ENCODE measurements at places on chromosomes 4 and X.

DNA sequence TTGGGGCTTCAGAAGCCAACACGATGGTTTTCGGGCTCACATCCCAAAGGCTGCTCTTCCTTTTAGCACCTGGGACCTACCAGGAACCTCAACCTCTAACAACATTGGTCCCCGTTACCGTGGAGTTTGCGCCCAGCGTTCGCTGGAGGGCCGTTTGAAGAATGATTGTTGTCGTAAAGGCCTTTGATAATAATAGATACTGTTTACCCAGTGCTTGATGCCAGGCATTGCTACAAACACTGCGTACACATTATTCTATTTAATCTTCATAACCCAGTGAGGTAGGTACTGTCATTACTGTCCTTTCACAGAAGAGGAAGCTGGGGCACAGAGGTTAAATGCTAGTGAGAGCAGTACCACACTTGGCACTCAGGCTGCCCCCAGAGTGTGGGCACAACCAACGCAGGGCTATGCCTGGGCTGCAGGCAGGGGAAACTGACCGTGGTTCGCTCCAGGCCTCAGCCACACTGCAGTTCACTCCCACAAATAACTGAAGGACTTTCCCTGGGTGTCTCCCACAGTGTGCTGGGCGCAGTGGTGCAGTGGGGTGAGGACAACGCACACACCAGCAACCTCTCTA lies 1.0 kb upstream of the ACSL1 start:
- H3K4me1 ChIP-seq = peaks cover 37% of the 10 kb centered on the region
- H3K36me3 ChIP-seq = no peaks in the 10 kb centered on the region
- peak overlapping the region; percentile 75 for H3K27ac ChIP-seq

DNA sequence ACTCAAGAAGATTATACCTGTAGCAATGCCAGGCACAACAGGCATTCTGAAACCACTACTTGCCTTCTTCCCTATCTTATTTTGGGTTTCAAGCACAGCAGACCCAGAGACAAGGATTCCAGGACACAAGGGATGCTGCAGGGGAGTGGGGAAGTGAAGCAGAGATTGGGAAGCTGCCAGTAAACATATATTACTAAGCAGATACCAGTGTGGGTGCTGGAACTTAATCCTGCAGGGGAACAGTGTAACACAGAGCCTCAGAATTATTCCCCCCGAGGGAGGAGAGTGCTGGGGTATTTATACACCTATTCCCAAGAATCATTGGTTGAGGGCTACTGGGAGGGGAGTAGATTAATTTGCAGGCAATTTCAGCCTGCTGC lies 33.3 kb upstream of the MAML3 start:
- no peak overlapping the region for H3K4me3 ChIP-seq
- H3K4me1 ChIP-seq = no peaks in the 10 kb centered on the region
- H3K27me3 ChIP-seq = peaks cover 19% of the 10 kb centered on the region
- DNase-seq = no peak
- no peaks in the 10 kb centered on the region for H3K36me3 ChIP-seq

DNA sequence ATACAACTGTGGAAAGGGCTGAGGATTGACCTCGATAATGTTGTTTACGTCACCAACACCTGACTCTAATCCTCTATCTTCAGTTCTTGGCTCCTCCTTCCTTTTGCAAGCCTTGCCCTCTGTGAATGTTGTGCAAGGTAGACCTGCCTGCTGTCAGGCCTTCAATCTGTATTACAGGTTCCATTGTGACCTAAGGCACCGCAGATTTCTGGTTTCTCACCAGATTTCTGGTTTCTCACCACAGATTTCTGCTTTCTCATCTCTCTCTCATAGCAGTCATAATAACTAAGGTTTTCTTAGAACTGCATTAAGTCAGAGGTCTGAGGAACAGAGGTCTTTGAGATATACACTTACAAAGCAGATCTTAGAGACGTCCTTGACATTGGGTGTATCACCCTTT lies 51.5 kb upstream of the ETNPPL start:
- H3K27ac ChIP-seq = no peak overlapping the region
- no peak for DNase-seq
- no peak overlapping the region for H3K4me3 ChIP-seq
- H3K4me1 ChIP-seq = no peaks in the 10 kb centered on the region
- H3K27me3 ChIP-seq = peaks cover 11% of the 10 kb centered on the region

- H3K4me1 ChIP-seq = peaks cover 47% of the 10 kb centered on the region
- peak overlapping the region; percentile 69 for H3K4me3 ChIP-seq
- no peaks in the 10 kb centered on the region for H3K27me3 ChIP-seq
- no peak for DNase-seq
- peaks cover 31% of the 10 kb centered on the region for H3K36me3 ChIP-seq
- H3K27ac ChIP-seq = peak overlapping the region; percentile 96
Observed at GRCh38 chr4:109648266-109648996, 54.8 kb downstream of the CASP6 start.

- H3K36me3 ChIP-seq = no peaks in the 10 kb centered on the region
- no peaks in the 10 kb centered on the region for H3K4me1 ChIP-seq
- no peak overlapping the region for H3K27ac ChIP-seq
- no peaks in the 10 kb centered on the region for H3K27me3 ChIP-seq
- no peak overlapping the region for H3K4me3 ChIP-seq
Observed at GRCh38 chrX:140065961-140066662, 100.8 kb upstream of the CXorf66 start.

- no peak for DNase-seq
- H3K27me3 ChIP-seq = no peaks in the 10 kb centered on the region
- no peak overlapping the region for H3K27ac ChIP-seq
- H3K36me3 ChIP-seq = no peaks in the 10 kb centered on the region
Observed at GRCh38 chr4:14478504-14478903, 523.8 kb upstream of the CPEB2 start.

DNA sequence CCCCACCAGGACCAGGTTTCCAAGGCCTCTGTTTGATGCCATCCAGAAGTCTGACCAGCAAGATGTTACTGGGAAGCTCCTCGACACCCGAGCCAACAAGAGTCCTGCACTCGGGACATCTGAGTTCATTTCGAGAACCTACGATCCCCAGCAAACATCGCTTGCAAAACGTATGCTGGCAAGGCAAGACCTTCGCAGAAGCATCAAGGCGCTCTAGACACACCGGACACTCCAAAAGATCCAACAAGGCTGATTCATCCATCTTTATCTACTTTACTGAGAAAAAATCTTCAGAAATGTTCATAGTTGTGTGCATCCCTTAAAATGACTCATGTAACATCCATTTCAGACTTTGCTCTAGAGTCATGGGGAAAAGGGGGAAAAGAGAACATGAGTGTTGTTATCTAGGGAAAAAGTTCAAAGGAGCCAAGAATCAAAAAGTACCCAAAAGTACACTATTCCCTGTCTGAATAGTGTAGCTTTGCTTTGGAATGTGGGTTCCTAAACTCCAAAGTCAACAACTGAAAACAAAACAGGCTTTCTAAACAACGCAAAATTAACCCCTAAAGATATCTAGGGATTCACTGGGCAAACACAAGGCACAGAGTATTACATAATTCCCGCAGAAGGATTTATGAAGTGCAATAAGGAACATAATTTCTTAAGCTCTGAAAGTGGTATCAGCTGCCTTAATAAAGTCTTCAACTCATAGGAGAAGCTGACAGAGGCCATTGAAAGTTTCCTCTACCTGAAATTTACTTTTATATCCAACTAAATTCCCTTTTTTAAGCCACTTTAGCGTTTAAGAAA lies 1.6 kb downstream of the SH3RF1 start:
- H3K4me3 ChIP-seq = peak overlapping the region; percentile 68
- H3K36me3 ChIP-seq = no peaks in the 10 kb centered on the region
- H3K4me1 ChIP-seq = peaks cover 20% of the 10 kb centered on the region
- H3K27ac ChIP-seq = no peak overlapping the region
- peaks cover 50% of the 10 kb centered on the region for H3K27me3 ChIP-seq

GRCh38 chr4:48252313-48252712 lies 17.3 kb downstream of the TEC start:
- H3K4me3 ChIP-seq = no peak overlapping the region
- no peaks in the 10 kb centered on the region for H3K36me3 ChIP-seq
- no peak for DNase-seq
- H3K4me1 ChIP-seq = no peaks in the 10 kb centered on the region
- no peak overlapping the region for H3K27ac ChIP-seq

DNA sequence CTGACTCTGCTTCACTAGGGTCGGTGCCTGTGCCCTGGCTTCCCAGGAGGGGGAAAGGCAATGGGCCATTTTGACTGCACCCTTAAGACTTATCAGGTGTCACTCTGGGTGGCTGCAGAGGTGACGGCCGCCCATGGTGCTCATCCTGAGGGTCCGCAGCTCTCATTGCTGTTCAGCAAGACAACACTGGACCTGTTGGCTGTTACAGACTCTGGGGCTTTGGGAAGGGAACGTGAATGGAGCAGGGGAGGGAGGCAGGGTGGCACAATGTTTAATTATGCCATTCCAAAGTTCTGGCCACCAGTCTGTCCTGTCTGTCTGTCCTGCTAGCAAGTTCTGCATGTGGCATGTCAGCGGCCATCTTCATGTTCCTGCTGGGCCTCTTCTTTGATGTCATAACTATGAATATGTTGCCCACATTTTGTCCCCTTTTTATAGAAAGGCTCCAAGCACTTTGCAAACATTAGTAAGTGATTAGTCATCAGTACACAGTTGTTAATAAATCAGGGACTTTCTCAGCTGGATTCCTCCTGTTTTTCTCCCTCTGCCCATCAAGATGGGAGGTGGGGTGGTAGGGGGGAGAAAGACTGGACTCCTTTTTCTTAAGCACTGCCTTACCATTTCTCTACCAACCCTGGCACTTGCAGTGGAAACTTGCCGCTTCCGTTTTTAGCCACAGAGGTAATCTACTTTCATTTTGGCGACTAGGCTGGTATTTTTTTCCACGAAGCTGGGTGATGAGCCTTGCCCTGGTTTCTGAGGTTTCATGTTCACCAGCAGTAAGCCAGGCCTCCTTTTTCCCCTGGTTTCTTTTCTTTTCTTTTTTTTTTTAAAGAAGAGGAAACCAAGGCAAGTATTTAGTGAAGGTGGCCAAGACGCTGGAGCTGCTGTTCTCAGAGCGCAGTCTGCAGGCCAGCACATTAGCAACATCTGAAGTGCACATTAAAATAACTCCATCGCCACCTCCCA lies 88.6 kb upstream of the TRIM2 start:
- H3K27ac ChIP-seq = no peak overlapping the region
- H3K4me3 ChIP-seq = peak overlapping the region; percentile 49
- peaks cover 5% of the 10 kb centered on the region for H3K27me3 ChIP-seq
- no peaks in the 10 kb centered on the region for H3K36me3 ChIP-seq

DNA sequence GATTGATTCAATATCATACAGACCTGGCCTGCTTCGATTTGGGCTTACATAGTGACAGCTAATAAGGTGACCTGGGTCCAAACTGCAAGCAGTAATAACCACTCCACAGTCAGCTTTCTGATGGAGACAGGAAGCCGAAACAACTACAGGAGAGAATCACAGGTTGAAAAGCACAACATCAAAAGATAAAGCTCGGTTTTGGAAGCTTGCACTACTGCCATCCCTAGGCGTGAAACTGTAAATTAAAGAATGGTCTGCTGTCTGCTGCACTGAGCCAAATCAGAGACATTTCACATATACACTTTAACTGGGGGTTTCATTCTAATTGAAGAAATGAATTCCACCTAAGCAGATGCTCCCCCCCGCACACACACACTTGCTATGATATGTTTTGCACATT lies 116.3 kb downstream of the DHX15 start:
- peaks cover 38% of the 10 kb centered on the region for H3K4me1 ChIP-seq
- peaks cover 3% of the 10 kb centered on the region for H3K36me3 ChIP-seq
- no peak overlapping the region for H3K4me3 ChIP-seq
- no peak for DNase-seq
- no peak overlapping the region for H3K27ac ChIP-seq

GRCh38 chr4:168153596-168154440 lies 61.5 kb downstream of the ANXA10 start:
- DNase-seq = peak; percentile 70
- H3K4me1 ChIP-seq = peaks cover 3% of the 10 kb centered on the region

Data from activated naive CD4-positive, alpha-beta T cell treated with anti-CD3 and anti-CD28 coated beads, Interleukin-2, amount 10 ng/mL, durations not matched to agents 7 days and 5 days (primary cell).